HS-27A (cell line): ENCODE measurements at places on chromosomes 12 and 14.

DNA sequence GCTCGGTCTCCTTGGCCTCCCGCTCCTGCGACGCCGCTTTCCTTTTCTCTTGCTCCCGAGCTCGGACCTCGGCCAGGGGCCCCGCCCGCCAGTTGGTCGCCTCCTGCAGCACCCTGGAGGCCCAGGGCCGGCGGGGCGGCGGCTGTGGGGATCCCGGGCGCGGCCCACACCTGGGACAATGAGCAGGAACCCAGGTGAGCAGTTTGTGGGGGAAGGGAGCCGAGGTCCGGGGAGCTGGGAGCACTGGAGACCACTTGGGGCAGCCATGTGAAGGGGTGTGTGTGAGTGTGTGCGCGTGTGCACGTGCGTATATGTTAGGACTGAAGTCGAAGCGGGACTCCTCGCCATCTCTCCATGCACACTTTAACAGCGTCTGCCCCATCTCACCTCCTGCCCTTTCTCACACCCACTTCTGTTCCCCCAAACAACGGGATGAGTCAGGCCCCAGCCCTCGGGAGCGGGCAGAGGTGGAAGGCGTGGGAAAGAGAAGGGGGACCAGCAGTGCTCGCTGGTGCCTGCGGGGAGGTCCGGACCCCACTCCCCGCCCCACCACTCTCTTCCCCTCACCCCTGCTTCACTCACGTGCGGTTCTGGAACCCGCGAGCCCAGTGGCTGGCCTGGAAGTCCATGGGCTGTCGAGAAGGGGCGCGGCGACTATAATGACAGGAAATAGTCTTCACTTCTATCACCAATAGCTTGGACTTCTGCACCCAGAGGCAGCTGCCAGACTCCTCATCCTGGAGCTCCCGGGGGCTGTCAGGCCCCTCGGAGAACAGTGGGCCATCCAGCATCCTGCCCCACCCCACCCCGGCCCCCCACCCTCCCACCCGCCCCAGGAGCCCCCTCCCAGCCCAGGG is 450 bp downstream of the DDN start:
- DNase-seq = no peak

GRCh38 chr12:51549637-51550036 is 41.4 kb upstream of the SCN8A start:
- no peak for DNase-seq

GRCh38 chr12:64781280-64782190 is 22.3 kb upstream of the GNS start:
- DNase-seq = no peak

- no peak for DNase-seq
Measured at GRCh38 chr14:29529418-29529817, 398.2 kb downstream of the PRKD1 start.

GRCh38 chr12:90827567-90827966 is 127.4 kb downstream of the CCER1 start:
- no peak for DNase-seq

- no peak for DNase-seq
Measured at GRCh38 chr14:76904100-76904739, 78.0 kb downstream of the LRRC74A start.

DNA sequence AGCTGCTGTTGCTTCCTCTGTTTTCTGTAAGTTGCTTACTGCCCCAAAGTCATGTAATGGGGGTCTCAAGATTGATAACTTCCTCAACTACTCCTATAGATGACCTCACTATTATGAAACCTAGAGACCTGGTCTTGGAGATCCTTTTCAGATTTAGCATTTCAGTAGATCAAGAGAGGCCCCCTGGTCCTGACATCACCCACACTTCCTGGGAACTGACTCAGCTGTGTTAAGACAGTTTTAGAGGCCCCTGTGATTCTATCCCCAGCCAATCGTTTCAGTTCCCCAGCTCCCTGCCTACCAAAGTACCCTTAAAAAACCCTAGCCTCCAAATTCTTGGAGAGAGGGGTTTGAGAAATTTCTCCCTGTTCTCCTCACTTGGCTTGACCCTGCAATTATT is 9.2 kb upstream of the ARG2 start:
- DNase-seq = no peak

- no peak for DNase-seq
Measured at GRCh38 chr12:106051853-106052531, 86.8 kb downstream of the NUAK1 start.

DNA sequence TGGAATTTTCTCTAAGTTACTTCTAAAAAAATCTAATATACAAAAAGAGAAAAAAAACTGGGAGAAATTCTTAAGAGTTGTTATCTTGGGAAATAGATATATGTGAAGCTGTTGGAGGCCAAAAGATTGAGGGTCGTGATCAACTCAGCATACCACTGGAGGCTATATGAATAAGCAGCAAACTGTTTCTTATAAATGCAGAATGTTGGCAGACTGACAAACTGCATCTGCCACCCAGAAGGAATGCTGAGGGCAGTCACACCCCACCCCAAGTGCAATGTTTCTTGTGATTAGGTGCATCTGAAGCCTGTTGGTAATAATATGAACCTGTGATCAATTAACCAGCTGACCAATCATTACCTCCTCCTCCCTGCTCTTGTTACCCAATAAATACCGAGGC is 818.6 kb upstream of the MGAT4C start:
- DNase-seq = no peak

DNA sequence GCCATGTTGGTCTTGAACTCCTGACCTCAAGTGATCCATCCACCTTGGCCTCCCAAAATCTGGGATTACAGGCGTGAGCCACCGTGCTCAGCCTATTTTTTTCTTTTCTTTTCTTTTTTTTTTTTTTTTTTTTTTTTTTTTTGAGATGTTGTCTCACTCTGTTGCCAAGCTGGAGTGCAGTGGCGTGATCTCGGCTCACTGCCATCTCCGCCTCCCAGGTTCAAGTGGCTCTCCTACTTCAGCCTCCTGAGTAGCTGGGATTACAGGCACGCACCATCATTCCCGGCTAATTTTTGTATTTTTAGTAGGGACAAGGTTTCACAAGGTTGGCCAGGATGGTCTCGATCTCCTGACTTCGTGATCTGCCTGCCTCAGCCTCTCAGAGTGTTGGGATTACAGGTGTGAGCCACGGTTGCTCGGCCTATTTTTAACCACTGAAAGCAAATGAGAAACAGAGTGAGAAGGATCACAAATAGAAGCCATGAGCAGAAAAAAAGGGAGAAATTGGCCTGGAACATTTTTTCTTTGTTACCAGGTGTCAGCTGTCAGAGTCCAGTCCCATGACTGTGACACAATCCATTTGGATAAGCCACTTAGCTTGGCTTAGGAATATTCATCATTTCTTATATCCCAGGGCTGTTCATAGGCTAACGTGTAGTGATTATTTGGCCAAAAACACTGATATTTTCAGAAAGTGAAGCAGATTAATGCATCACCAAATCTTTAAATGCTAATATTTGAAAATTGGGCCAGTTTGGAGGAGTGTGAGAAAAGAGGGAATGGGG is 7.9 kb upstream of the NFKBIA start:
- DNase-seq = no peak

- DNase-seq = no peak
Measured at GRCh38 chr12:14941369-14941768, 3.0 kb upstream of the ERP27 start.

GRCh38 chr12:82448911-82449578 is 90.7 kb downstream of the METTL25 start:
- no peak for DNase-seq

DNA sequence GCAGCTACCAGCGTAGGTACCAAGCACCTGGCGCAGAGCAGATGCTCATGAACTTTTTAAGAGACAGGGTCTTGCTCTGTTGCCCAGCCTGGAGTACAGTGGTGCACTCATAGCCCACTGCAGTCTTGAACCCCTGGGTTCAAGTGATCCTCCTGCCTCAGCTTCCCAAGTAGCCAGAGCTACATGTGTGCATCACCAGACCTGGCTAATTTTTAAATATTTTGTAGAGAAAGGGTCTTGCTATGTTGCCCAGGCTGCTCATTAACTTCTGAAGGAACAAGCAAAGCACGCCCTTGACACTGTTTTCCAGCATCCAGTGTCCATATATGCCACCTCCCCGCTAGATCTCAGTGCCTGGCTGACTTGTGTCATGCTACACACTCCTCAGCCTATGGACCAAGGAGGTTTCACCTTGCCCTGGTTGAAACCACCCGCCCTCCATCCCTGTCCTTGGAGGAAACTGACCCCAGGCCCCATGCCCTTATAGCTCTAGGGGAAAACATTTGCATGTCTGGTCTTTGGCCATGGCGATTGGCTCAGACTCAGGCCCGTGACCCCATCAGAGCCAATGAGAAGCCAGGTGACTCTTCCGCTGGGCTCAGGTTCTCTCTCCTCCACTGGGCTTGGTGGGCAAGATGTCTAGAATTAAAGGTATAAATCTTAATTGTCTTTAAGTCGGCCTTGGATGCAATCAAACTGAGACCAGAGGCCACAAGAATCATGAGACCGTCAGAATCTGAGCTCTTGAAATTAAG is 26.3 kb downstream of the TESC start:
- DNase-seq = no peak
